ENCODE measurements at places on chromosomes 3 and 15. TPM values are rescaled to one million over a fixed set of nuclear protein-coding genes. Genes with fewer than 3 reads are reported as not detected.

The SYNPR gene
- total RNA-seq: not detected

The PARP15 gene
- 2.5 TPM for total RNA-seq

The CHRNA5 gene
- total RNA-seq: 0.74 TPM

The RTP1 gene
- not detected for total RNA-seq

The SUSD5 gene
- 4.0 TPM for total RNA-seq

The UROC1 gene
- not detected for total RNA-seq

DNA sequence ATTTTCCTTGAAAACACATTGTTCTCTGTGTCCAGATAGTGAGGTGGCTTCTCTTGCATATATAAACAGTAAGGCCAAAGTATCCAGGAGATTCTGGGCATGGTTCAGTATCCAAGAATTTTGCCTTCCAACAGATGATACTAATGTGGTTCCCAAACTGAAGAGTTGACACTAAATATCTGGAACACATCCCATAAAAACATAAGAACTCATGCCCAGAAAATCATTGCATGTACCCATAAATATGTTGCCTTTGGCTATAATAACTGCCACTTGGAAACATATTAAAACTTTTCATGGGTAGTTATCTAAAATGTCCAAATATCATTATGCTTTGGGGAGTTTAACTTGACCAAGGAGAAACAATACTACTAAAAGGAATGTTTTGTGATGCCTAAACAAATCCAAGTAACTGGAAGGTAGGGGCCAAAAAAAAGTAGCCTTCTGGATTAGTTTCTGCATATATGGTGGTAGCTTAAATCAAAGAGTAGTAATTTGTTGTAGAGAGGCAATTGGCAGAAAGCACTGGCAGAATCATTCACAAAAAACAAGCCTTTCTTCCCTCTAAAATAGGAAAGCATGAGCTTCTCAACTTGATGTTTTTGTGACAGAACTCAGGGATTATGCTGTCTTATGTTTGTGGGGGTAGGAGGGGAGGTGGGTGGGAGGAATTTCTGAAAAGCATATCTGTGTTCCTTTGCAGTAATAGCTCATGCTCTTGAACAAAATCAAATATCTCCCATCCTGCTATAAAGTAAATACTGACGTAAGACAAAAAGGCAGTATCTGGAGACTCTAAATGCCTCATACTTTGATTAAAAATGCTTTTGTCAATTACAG is 753.9 kb downstream of the TUSC7 start:
- no peak for DNase-seq

- no peak for DNase-seq
These were observed 256.4 kb upstream of the TPM1 start for GRCh38 chr15:62785881-62786828.

GRCh38 chr3:99128725-99129505 is 227.4 kb upstream of the DCBLD2 start:
- no peak for DNase-seq

GRCh38 chr3:98536456-98537017 is 4.8 kb downstream of the GPR15 start:
- DNase-seq: no peak

GRCh38 chr3:175222356-175222755 is 363.2 kb downstream of the NAALADL2 start:
- DNase-seq: no peak

- no peak for DNase-seq
These were observed 5.2 kb upstream of the CPLX3 start for GRCh38 chr15:74821091-74821789.

GRCh38 chr15:45228931-45229330 is 23.1 kb upstream of the SLC28A2 start:
- DNase-seq: no peak

DNA sequence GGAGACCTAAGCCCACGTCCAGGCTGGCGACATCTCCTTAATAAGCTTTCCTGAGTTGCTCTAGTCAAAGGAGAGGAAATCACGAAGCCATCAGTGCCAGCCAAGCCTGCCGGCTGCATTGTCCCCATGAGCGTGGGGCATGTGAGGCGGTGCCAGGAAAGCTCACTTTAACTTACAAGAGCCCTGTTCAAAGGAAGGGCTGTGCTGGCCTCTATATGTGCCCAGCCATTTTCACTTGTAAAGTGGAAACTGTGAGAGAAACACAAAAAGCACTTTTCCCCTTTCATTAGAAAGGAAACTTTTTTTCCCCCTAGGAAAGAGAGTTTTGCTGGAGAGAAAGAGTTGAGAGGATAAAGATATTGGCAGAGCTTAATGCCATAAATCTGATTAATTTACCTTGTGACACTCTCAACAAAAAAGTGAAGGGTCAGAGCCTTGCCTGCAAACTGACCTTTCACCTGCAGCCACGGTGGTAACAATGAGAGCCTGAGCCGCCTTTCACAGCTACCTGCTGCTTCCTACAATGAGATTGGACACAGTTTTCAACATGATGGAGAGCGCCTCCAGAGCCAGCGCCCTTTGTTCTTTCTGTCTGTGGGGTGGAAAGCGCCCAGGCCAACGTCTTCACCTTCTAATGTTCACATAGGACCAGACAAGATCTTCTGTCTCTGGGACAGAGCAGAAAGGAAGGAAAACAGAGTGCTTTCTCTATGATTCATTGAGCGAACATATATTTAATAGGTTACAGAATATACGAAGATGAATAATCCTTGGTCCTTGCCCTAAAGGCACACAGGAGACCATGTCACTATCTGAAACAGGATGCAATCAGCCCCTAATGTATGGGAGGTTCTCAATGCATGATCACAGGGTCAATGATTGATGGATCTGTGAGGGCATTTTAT is 233.1 kb upstream of the HES1 start:
- no peak for DNase-seq

DNA sequence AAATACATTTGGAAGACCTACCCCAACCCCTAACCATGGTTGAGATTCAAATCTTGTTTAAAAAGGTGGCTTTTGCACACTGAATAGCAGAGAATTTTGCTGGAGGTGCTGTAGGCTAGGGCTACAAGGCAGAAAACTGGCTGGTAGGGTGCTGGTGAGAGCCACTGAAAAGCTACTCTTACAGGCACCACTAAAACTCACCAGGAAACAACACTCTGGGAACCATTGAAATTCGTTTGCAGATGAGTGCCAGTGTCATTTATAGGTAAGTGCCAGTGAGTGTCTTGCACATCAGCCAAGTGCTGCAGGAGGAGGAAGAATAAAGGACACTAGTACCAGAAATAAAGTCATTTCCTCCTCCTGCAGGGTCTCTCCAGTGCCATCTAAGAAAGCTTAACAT is 610.2 kb downstream of the ZNF385D start:
- no peak for DNase-seq

DNA sequence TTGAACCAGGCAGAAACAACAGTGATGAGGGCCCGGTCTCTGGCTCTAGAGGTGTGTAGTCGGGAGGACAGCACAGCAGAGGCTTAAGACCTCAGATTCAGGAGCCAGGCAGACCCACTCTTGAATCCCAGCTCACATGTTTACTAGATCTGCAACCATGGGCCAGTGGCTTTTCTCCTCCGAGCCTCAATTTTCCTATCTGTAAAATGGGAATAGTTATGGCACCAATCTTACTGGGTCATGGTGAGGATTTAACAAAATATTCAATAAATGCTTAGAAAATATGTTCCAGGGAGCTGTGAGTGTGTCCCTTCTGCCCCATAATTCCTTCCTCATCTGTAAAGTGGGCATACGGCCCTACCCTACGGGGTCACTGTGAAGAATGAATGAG is 506.9 kb downstream of the SHQ1 start:
- DNase-seq: no peak

DNA sequence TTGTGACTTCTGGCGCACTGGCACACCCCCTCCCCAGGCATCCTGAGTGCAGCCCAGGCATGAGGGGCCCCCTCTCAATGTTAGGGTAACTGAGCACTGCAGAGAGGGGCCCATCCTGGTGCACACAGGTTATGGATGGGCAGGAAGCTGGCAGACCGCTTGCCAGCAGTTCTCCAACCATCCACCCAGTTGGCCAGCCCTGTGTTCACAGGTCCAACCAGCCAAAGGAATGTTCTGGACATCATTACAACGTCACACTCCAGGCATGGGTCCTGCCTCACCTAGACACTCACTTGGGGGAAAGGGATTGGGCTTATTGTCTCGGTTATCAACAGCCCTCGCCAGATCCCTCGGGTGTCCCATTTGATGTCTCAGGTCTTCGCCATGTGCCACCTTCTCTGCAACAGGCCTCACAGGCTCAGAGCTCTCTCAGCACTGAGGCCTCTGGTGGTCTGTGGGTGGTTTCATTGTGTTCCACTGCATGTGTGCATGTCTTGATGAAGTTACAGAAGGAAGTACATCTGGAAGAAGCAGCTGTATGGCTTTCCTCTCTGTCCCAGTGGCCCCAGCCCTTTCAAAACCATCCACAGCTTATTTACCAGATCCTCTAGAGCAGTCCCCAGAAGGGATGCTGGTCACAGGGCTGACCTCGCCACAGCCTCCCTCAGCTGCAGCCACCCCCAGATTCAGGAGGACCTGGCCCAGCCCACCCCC is 23.7 kb downstream of the ADCY5 start:
- no peak for DNase-seq

- no peak for DNase-seq
These were observed 14.6 kb downstream of the ZNF860 start for GRCh38 chr3:31996195-31996594.
